ENCODE measurements at places on chromosomes 7 and 10. TPM values are rescaled to one million over a fixed set of nuclear protein-coding genes. Genes with fewer than 3 reads are reported as not detected.

DNA sequence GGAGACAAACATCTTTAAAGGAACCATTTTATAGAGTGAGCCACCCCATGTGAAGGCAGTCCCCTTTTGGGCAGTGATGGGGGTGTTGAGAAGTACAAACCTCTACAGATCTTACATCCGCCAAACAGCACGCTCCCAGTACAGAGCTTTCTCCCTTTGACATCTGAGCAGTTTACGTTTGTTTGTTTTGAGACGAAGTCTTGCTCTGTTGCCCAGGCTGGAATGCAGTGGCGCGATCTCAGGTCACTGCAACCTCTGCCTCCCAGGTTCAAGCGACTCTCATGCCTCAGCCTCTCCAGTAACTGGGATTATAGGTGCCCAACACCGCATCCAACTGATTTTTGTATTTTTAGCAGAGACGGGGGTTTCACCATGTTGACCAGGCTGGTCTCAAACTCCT, 128.9 kb downstream of the CCDC3 start:
- DNase-seq, result no peak

DNA sequence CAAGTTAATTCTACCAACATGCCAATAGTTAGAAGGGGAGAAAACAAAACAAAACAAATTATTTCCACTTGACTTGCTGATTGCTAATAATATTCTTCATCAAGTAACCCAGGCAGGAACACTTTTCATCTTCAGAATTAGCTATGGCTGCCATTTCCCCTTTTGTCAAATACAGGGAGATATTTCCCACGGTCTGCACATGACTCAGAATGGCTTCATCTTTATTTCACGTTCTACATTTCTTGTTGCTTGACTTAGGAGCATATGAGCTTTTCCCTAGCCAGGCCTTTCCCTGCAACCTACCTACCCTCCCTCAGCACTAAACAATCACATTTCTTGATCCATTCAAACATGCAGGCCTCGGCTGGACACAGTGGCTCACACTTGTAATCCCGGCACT, 6.5 kb downstream of the CPVL start:
- DNase-seq, result peak; percentile 34

The PON1 gene
- total RNA-seq, result not detected

GRCh38 chr10:97549587-97550322, 22.8 kb upstream of the ANKRD2 start:
- DNase-seq, result peak; percentile 43

- DNase-seq, result no peak
Observed at GRCh38 chr10:60906411-60906810, 37.6 kb downstream of the RHOBTB1 start.

GRCh38 chr10:58433066-58433465, 47.9 kb downstream of the TFAM start:
- no peak for DNase-seq

- DNase-seq, result peak; percentile 87
Observed at GRCh38 chr7:129452589-129453231, 18.5 kb downstream of the STRIP2 start.

GRCh38 chr7:2398506-2398905, 4.9 kb upstream of the CHST12 start:
- DNase-seq, result no peak

The SPDYE2 gene
- not detected for total RNA-seq

The SPDYE1 gene
- not detected for total RNA-seq

The CPA1 gene
- total RNA-seq, result not detected

GRCh38 chr7:55246171-55246570, 119.0 kb upstream of the LANCL2 start:
- DNase-seq, result peak; percentile 59

The CALHM1 gene
- not detected for total RNA-seq

DNA sequence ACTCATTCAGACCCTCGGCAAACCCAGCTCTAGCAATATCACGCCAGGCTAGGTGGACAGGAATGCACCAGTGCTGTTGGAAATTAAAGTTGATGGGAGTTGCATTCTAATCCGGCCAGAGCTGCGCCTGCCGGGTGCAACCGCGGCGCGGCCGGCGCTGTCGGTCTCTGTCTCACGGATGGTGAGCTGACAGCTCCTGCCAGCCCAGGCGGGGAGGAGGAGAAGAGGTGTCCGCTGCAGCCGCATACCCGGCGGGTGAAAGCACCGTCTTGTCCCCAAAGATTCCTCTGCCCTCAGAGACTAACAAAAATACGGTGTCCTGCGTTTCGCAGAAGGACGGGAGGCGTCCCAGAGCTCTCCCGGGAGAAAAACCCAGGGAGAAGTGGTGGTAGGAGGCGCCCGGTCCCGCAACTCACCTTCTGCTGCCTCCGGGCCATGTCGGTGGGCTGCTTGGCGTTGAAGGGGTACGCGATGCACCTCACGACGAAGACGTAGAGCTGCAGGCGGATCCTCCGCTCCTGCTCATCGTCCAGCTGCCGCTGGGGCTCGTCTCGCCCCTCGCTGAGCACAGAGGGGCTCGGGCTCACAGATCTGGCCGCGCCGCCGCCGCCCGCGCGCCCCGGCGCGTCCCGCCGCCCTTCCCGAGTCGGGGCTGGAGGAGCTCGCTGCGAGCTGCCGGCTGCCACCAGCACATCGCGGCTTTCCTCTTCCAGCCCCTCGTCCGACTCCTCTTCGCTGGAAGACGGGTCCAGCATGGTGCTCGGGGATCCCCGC, 490 bp downstream of the CADPS2 start:
- DNase-seq, result peak; percentile 33

DNA sequence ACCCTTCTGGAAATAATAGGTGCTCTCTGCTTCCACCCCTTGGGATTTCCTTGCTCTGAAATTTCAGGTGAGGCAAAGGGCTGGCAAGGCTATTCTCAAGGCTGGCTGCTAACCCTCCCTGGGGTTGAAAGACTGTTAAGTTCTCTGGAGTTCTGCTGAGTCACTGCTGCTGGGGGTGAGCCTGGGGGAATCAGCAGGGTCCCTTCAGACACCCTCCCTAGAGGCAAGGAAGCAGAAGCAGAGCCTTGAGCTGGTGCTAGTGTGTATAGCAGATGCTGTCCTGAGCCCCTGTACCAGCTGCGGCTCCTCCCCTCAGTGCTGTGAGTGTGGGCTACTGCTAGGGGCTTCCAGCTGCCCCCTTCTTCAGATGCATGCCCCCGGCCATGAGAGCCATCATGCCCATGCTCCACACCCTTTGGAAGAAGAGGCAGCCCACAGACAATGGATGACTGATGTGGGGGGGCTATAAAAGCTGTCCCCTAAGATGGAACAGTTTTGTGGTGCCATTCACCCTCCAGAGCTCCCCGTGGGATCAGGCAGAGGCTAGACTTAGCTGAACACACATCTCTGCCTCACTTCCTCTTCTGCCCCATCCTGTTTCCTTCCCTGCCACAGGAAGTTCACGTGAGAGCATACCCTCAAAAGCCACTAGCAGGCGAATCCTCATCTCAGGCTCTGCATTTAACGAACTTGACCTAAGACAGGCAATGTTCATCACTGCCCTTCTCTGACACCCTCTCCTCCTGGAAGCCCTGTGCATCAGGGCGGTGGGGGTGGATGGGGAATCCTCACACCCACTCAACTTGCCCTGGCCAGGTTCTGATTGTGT, 91.8 kb downstream of the SH3PXD2A start:
- DNase-seq, result no peak

GRCh38 chr7:42090806-42091205, 146.2 kb downstream of the GLI3 start:
- DNase-seq, result no peak

The MLXIPL gene
- total RNA-seq, result 0.32 TPM

- DNase-seq, result no peak
Observed at GRCh38 chr7:26856176-26856985, 8.0 kb downstream of the SKAP2 start.

The EBLN1 gene
- not detected for total RNA-seq
